ENCODE measurements at places on chromosomes 3 and 15.

DNA sequence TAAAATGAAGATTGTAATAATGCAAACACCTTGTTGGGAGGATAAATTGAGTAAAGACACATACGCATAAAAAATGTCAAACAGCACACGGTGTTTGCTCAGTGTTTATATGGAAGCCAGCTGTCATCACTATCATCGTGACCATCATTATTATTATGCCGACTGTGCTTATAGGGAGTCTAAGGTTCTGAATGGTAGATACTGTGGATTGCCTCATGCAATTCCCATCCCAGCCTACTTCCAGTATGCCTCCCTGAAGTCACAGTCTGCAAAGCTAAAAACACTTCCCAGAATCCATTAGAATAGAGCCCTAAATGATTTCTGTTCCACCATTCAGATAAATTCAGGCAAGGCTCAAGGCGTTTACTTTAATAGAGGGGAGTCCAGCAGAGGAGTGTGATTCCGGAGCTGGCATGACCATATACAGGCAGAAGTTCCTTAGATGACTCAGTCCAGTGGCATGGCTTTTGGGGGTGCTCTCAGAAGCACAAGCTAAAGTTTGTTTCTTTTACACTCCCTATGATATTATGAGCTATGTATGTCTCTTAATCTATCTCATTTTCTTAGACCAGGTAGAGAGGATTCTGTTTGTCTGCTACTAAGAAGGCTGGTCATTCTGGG, 148.7 kb downstream of the MEX3B start:
- no peak for DNase-seq

- DNase-seq, result no peak
Observed at GRCh38 chr3:114308377-114308776, 14.5 kb downstream of the TIGIT start.

- DNase-seq, result no peak
Observed at GRCh38 chr15:99042892-99043291, 35.3 kb upstream of the PGPEP1L start.

DNA sequence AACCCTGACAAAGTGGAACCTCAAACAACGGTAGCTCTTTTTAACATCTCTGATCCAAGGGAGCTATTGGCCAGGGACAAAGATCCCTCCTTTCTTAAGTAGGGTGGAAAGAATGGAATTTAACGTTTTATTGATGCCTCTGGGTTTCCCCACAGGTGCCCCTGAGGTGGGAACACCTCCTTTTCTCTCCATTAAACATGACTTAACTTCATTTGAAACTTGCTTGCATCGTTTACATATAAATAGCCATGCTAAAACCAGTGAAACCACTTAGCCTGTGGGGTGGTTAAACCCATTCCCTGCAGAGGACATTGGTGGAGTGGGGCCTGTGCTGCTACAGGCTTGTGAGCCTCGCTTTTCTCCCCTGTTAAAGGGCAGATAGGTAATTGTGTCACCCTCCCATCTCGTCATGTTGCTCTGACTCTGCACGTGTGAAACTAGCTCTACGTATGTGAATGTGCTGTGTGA, 9.7 kb downstream of the CGNL1 start:
- DNase-seq, result no peak

DNA sequence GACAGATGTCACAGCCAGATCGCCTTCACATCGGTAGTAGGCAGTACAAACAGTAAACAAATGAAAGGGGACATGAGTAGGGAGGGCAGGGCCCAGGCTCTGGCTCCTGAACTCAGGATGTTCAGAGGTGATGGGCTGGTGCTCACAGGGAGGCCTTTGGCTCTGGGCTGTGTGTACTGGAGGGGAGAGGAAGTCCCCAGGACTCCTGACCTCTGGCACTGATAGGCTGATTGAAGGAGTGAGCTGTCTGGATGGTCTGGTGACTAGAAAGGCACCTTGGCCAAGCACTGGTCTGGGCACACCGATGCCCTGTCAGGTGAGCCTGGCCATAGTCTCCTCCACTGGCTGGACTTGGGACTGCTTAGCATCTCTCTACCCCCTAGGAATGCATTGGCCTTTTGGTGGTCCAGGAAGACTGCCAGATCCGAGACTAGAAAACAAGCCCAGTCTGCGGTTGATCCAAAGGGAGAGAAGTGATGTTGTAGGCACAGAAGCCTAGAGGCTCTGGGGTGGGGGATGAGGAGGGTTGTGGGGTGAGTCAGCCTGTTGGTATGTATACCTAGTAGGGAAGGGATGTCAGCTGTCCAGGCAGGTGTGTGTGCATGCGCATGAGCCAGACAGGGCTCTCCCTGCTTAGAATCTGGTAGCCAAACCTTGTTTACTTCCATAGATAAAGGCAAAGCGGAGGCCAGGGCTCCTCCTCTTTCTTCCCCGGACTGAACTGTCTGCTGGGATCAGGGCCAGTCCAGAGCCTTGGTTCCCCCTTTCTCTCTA, 1.9 kb downstream of the SPINT1 start:
- no peak for DNase-seq

- no peak for DNase-seq
Observed at GRCh38 chr3:47985381-47985780, 30.8 kb downstream of the MAP4 start.

DNA sequence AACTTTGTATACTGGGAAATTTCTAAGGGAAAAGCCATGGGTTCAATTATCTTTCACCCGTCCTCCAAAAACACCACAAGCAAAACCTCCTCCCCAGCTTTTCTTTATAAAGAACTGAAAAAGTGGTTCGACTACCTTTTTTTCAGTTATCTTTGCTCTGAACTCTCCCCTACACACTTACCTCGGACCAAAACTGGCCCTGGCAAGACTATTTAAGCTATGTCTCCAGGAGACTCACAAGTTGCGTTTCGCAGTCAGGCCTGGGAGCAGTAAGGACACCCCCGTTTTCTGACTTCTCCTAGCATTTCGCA, 645 bp downstream of the COPS2 start:
- no peak for DNase-seq

- no peak for DNase-seq
Observed at GRCh38 chr3:36814066-36814717, 49.8 kb upstream of the DCLK3 start.

DNA sequence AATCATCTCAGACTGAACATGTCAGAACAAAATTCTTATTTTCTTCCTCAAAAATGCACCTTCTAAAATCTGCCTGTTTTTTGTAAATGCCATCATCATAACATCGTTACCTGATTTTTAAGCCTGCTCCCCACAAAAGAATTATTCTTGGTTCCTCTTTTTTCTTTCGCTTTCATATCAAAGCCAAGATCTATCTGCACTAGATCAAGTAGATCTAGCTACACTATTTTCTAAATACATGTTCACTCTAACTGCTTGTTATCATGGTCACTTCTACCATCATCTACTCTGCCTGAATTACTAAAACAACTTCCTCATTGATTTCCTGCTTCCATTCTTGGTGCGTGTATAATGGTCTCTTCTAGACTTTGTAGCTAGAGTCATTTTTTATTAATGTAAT, 217.7 kb downstream of the ARPP21 start:
- DNase-seq, result no peak

DNA sequence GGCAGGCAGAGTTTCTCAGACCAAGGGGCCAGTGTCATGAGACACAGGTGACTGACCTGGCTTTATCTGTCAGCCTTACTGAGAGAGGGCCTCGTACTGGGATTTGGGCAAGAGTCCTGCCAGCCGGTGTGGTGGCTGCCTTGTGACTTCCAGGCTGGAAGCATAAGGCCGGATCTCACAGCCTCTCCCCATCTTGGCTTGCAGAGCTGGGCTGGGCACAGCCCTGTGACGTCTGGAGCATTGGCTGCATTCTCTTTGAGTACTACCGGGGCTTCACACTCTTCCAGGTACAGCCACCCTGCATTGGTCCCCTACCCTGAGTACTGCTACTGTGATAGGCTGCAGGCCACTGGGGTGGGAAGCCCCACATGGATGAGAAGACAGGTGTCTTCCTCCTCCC, 12.1 kb downstream of the CLK3 start:
- DNase-seq, result no peak

DNA sequence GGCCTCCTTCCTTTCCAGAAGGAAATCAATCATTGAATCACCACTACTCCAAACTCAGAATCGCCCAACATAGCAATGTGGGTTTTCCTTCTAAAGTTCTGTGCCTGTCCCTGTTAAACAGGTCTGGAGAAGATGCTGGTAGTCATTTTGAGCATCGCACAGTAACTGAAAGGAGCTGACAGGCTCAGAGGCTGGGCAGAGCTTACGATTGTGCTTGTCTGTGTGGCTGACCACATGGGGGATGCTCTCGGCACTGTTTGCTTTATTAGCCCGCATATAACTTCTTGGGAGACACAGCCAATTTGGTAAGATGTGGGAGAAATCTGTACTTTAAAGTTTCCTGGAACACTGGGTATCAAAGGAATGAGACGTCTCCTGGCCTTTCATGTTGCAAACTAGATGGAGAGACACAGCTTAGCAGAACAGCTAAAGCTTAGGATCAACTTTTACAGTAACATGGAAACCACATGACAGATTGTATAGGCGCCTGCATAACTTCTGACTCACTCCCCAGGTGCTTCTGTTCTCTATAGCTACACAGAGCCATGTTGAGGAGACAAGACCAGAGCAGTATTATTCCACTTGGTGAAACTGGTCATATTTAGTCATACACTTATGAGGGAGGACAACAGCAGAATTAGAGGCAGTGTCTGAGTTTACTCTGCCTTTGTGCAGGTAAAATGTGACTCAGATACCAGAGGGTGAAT, 374.1 kb downstream of the RORA start:
- peak; percentile 32 for DNase-seq

GRCh38 chr3:9397906-9398699, 688 bp downstream of the SETD5 start:
- peak; percentile 51 for DNase-seq

Measured in activated CD4-positive, alpha-beta T cell treated with anti-CD3 and anti-CD28 coated beads for 48 hours (primary cell).